Stomach (tissue), 19 donors: ENCODE measurements at places on chromosomes 1 and 21. TPM values are rescaled to one million over a fixed set of nuclear protein-coding genes. Genes with fewer than 3 reads are reported as not detected.

DNA sequence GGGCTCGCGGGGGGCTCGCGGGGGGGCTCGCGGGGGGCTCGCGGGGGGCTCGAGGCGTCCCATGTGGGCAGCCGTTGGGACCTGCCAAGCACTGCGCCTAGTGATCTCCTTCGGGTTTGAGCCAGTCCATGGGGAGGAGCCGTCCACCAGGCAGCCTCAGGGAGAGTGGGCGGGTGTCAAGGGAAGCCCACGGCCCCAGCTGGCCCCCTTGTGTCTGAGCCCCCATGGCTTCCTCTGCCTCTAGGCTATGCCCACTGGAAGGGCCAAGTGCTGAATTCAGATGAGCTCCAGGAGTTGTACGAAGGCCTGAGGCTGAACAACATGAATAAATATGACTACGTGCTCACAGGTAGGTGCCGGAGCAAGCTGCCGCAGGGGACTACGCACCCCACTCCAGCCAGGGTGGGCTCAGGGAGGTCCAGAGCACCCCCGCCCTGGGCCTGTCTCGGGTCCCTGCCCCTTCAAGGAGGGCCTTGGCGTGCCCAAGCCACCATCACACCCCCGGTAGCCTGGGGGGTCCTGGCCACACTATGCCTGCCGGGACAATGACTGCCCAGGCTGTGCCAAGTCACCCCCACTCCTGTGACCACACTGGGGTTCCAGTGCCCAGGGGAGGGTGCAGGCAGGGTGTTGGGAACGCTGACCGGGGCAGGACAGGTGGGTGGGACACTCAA lies 22.6 kb downstream of the PDXK start:
- H3K27ac ChIP-seq = no peak overlapping the region
- peaks cover 22% of the 10 kb centered on the region for H3K36me3 ChIP-seq
- no peak overlapping the region for H3K4me3 ChIP-seq
- H3K4me1 ChIP-seq = peaks cover 20% of the 10 kb centered on the region

Gene TIAM1
- 19.8 TPM for total RNA-seq

Gene TEDDM1
- not detected for total RNA-seq

DNA sequence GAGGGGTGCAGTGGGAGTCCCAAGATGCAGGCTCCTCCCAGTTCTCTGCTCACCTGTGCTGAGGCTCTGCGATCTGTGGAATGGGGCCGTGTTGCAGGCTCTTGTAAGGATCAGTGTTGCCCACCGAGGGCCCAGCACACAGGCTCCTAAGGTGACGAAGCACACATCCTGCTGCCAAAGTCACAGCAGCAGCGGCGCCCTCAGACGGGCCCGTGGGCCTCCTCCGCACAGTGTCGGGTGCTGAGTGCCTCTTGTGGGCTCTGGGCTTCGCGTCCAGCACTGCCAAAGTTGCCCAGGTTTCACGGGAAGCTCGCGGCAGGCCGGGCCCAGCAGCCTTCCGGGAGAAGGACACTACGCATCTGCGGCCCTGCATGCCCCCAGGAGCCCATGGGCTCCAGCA lies 72.1 kb upstream of the ABCG1 start:
- H3K27me3 ChIP-seq = no peaks in the 10 kb centered on the region
- no peak overlapping the region for H3K4me3 ChIP-seq
- no peak overlapping the region for H3K27ac ChIP-seq
- H3K4me1 ChIP-seq = no peaks in the 10 kb centered on the region
- DNase-seq = no peak

DNA sequence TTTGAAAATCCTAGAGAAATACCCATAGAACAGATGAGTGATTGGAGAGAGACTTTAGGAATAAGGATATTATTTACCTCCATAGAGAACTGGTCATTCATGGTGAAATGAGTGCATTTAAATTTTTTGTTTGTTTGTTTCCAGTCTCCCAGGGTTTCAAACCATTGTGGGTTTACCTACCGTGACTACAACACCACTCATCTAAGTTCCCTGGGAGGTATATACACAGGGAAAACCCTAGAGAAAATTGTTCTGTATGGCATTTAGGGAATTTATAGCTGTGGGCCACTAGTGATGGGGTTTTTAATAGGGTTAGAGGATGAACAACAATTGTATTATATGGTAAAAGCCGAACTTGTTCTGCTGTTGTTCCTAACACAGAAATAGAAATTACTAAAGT lies 109.2 kb downstream of the USP25 start:
- H3K4me1 ChIP-seq = no peaks in the 10 kb centered on the region
- H3K27ac ChIP-seq = no peak overlapping the region
- H3K27me3 ChIP-seq = no peaks in the 10 kb centered on the region
- H3K36me3 ChIP-seq = peaks cover 8% of the 10 kb centered on the region
- no peak overlapping the region for H3K4me3 ChIP-seq

DNA sequence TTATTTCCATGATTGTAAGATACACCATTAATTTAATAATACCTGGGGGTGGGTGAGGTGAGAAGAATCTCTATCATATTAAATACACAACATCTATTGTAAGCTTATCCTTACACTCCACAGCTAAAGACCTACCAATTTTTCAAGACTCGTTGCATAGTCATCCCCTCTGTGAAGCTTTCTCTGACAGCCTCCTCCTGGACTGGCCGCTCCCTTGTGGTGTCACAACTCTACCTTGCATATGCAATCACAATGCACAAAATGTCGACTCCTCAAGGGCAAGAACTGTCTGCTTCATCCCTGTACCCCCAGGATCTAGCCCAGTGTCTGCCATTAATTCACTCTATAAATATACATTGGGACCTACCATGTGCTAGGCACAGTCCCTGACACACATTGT lies 2.4 kb upstream of the PTGFRN start:
- H3K27ac ChIP-seq = no peak overlapping the region
- H3K4me1 ChIP-seq = peaks cover 29% of the 10 kb centered on the region
- H3K4me3 ChIP-seq = no peak overlapping the region
- DNase-seq = no peak
- no peaks in the 10 kb centered on the region for H3K36me3 ChIP-seq
- H3K27me3 ChIP-seq = no peaks in the 10 kb centered on the region

- H3K4me1 ChIP-seq = no peaks in the 10 kb centered on the region
- no peaks in the 10 kb centered on the region for H3K36me3 ChIP-seq
- DNase-seq = no peak
- no peaks in the 10 kb centered on the region for H3K27me3 ChIP-seq
- H3K27ac ChIP-seq = no peak overlapping the region
Measured at GRCh38 chr1:186187601-186188000, 187.5 kb downstream of the TPR start.

Gene PLA2G2C
- 1.3 TPM for total RNA-seq

Gene HCRTR1
- not detected for total RNA-seq
